Tibial nerve (tissue), 4 donors: ENCODE measurements at places on chromosomes 16 and 17. TPM values are rescaled to one million over a fixed set of nuclear protein-coding genes. Genes with fewer than 3 reads are reported as not detected.

GRCh38 chr16:1673424-1674151 lies 4.5 kb upstream of the JPT2 start:
- H3K27ac ChIP-seq = no peak overlapping the region
- H3K4me1 ChIP-seq = no peaks in the 10 kb centered on the region
- H3K36me3 ChIP-seq = no peaks in the 10 kb centered on the region
- no peak overlapping the region for H3K4me3 ChIP-seq
- no peaks in the 10 kb centered on the region for H3K27me3 ChIP-seq

GRCh38 chr16:82264756-82265155 lies 94.7 kb upstream of the MPHOSPH6 start:
- no peak for DNase-seq
- no peaks in the 10 kb centered on the region for H3K27me3 ChIP-seq
- no peaks in the 10 kb centered on the region for H3K36me3 ChIP-seq
- H3K4me3 ChIP-seq = no peak overlapping the region
- H3K27ac ChIP-seq = no peak overlapping the region

- no peaks in the 10 kb centered on the region for H3K27me3 ChIP-seq
- H3K27ac ChIP-seq = no peak overlapping the region
- no peak overlapping the region for H3K4me3 ChIP-seq
- no peaks in the 10 kb centered on the region for H3K4me1 ChIP-seq
- H3K36me3 ChIP-seq = no peaks in the 10 kb centered on the region
- DNase-seq = no peak
Observed at GRCh38 chr17:72075995-72076677, 44.7 kb upstream of the SOX9 start.

DNA sequence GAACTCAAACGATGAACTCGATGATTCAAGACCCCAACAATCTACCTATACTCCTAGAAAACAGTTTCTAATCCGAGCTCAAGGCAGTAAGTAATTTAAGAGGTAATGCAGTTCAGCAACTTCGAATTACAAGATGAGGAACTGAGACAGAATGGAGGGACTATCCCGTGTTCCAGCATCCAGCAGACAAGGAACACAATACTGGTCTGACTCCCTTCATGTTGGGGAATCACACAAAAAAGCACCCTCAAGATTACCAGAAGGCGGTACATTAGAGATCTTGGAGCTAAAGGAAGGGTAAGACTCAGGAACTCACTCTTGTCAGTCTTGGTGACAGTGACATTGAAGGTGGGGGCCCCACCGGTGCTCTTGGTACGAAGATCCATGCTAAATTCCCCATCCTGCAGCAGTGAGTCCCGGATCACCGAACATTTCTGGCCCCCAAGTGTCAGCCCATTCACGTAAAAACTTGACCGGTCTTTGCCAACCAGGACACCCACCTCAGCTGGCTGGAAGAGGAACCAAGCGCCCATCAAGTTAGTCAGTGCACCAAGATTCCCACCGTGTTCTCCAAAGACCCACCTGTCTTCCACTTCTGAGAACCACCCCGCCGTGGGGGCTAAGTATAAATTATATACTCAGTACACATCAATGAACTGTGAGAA lies 1.9 kb downstream of the PFN1 start:
- DNase-seq = no peak
- H3K4me3 ChIP-seq = peak overlapping the region; percentile 92
- no peaks in the 10 kb centered on the region for H3K36me3 ChIP-seq
- H3K27ac ChIP-seq = peak overlapping the region; percentile 96
- no peaks in the 10 kb centered on the region for H3K4me1 ChIP-seq
- no peaks in the 10 kb centered on the region for H3K27me3 ChIP-seq

- H3K27ac ChIP-seq = no peak overlapping the region
- no peaks in the 10 kb centered on the region for H3K4me1 ChIP-seq
- H3K4me3 ChIP-seq = no peak overlapping the region
Observed at GRCh38 chr17:79667746-79668145, 56.9 kb upstream of the RBFOX3 start.

GRCh38 chr17:67829331-67829730 lies 4.0 kb downstream of the BPTF start:
- H3K36me3 ChIP-seq = peaks cover 2% of the 10 kb centered on the region
- no peak for DNase-seq
- H3K4me1 ChIP-seq = peaks cover 45% of the 10 kb centered on the region
- no peaks in the 10 kb centered on the region for H3K27me3 ChIP-seq

DNA sequence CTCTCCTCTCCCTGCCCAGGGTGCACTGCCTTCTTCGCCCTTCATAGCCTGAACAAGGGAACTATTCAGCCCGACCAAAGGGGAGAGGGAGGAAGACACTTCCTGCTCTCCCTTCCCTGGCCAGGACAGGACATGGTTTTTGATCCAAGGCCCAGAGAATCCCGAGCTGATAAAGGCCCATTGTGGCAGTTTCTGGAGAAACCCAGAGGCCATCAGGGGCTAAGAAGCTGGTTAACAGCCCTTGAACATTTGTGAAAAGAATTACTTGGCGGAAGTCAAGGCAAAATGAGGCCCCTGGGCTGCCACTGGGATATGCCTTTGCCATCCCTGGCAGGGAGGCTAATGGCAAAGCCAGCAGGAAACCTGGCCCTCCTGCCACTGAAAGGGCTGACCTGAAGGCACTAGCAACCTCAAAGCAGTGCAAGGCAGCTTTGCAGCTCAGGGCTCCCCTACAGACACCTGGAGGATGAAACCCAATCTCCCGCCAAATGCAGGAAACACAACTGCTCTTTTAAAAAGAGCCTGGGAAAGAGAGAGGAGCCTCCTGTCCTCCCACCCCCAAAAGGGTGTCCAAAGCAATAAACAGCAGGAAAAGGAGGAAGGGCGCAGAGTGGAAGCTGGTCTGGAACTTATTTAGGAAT lies 12.6 kb downstream of the PHB1 start:
- no peaks in the 10 kb centered on the region for H3K4me1 ChIP-seq
- peak overlapping the region; percentile 78 for H3K27ac ChIP-seq

DNA sequence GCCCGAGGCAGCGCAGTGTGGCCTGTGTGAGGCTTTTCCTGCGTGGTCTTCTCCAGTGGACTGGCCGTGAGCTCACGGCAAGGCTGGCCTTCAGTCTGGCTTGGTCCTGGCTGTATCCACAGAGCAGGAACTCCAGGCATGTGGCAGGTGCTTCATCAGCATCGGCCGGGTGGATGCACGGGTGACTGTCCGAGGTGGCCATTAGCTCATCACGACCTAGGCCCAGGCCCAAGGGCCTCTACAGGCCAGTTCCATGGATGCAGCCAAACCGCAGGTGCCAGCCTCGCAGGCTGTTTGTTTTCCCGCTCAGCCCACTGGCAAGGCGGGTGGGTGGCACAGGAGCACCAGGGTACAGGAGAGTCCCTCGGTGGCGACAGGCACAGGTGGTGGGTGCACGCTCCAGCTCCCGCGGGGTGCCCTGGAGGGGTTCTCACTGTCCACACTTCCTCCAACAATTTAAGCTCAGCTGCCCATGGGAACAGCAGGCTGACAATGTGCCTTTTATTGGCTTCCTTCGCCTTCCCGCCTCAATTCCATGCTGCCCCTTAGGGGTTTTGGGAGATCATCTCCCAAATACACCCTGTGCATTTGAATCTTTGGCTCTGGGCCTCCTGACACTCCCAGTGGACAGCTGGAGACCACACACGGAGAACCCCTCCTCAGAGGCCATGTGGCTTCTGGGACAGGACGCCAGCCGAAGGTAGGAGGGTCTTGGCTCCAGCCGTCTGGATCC lies 33.0 kb downstream of the ENGASE start:
- no peaks in the 10 kb centered on the region for H3K4me1 ChIP-seq
- no peak for DNase-seq
- peaks cover 33% of the 10 kb centered on the region for H3K27me3 ChIP-seq
- H3K36me3 ChIP-seq = no peaks in the 10 kb centered on the region
- H3K27ac ChIP-seq = no peak overlapping the region
- no peak overlapping the region for H3K4me3 ChIP-seq

DNA sequence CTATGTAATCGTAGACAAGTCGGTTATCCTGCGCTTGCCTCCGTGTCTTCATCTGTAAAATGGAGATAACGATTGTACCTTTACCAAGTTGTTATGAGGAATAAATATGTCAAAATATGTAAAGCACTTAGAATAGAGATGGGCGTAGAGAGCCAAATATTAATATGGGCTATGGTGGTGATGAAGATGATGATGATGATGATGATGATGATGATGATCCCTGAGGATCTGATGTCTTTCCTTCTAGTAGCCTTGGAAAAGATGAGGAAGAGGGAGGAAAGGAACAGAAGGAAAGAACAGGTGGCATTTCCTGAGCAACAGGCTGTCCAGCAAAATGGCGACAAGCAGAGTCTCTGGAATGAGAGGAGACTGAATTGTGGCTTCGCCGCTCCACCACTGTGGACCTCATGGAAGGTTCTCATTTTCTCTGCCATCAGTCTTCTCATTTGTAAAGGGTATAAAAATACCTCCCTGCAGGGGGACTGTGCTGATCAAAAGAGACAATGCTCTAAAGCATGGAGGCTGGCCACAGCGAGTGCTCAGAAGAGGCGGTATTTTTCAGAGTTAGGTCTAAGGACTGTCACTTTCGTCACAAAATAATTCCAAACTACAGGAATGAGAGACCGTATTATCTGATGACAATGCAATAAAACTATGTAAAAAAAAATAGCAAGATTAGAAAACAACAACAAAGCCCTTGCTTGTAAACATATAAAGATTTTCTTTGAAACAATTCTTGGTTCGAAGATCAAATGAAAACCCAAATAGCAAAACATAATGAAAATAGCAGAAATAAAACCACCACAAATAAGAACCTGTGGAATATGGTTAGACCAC lies 17.2 kb upstream of the RCVRN start:
- DNase-seq = no peak
- no peak overlapping the region for H3K27ac ChIP-seq
- H3K4me1 ChIP-seq = peaks cover 5% of the 10 kb centered on the region
- H3K36me3 ChIP-seq = no peaks in the 10 kb centered on the region
- no peak overlapping the region for H3K4me3 ChIP-seq

- H3K27me3 ChIP-seq = no peaks in the 10 kb centered on the region
- H3K4me1 ChIP-seq = no peaks in the 10 kb centered on the region
- H3K36me3 ChIP-seq = peaks cover 2% of the 10 kb centered on the region
- H3K27ac ChIP-seq = no peak overlapping the region
- H3K4me3 ChIP-seq = no peak overlapping the region
- DNase-seq = no peak
Observed at GRCh38 chr16:2712546-2712945, 7.5 kb downstream of the PRSS27 start.

- H3K4me1 ChIP-seq = no peaks in the 10 kb centered on the region
- H3K4me3 ChIP-seq = no peak overlapping the region
- no peak for DNase-seq
- H3K36me3 ChIP-seq = no peaks in the 10 kb centered on the region
Observed at GRCh38 chr16:9139965-9140364, 48.5 kb downstream of the HAPSTR1 start.

DNA sequence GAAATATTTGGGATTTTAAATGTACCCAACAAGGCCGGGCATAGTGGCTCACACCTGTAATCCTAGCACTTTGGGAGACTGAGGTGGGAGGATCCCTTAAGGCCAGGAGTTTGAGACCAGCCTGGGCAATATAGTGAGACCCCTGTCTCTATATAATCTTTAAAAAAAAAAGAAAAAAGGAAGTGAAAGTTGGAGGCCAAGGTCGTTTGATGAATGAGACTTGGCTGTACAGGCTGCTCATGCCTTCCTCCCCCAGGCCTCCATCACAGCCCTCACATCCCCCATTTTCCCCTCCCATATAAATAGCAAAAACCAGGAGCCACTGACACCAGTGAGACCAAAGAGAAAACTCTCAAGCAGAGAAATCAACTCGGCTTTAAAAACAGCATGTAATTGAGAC lies 3.3 kb upstream of the CA7 start:
- H3K27ac ChIP-seq = no peak overlapping the region
- H3K4me3 ChIP-seq = no peak overlapping the region
- peaks cover 13% of the 10 kb centered on the region for H3K4me1 ChIP-seq
- H3K27me3 ChIP-seq = no peaks in the 10 kb centered on the region
- H3K36me3 ChIP-seq = no peaks in the 10 kb centered on the region
- no peak for DNase-seq

- no peaks in the 10 kb centered on the region for H3K27me3 ChIP-seq
- no peak overlapping the region for H3K27ac ChIP-seq
- no peak overlapping the region for H3K4me3 ChIP-seq
- DNase-seq = no peak
- H3K36me3 ChIP-seq = no peaks in the 10 kb centered on the region
- no peaks in the 10 kb centered on the region for H3K4me1 ChIP-seq
Observed at GRCh38 chr16:86261379-86261778, 248.9 kb upstream of the FOXF1 start.

GRCh38 chr16:57314161-57314785 lies 29.8 kb upstream of the PLLP start:
- no peak overlapping the region for H3K27ac ChIP-seq
- no peak for DNase-seq
- H3K36me3 ChIP-seq = no peaks in the 10 kb centered on the region
- no peaks in the 10 kb centered on the region for H3K4me1 ChIP-seq
- H3K27me3 ChIP-seq = no peaks in the 10 kb centered on the region

DNA sequence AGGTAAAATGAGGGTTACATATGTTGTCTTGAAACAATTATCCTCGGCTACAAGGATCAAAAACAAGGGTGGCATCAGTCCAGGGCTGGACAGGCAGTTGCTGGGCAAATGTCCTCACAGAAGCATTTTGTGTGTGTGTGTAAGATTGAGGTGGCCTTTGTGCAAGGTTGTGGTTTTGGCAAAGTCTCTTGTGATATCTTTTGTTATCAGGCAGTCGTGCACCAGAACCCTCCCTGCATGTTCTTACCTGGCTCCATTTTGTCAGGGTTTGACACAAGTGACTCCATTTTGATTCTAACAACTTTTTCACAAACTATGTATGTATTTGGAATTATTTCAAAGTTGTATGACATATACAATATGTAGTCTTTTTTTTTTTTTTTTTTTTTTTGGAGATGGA lies 20.0 kb downstream of the CHAD start:
- H3K36me3 ChIP-seq = no peaks in the 10 kb centered on the region
- H3K4me3 ChIP-seq = no peak overlapping the region
- H3K27ac ChIP-seq = no peak overlapping the region

- no peak for DNase-seq
- H3K4me1 ChIP-seq = no peaks in the 10 kb centered on the region
- no peak overlapping the region for H3K4me3 ChIP-seq
- no peaks in the 10 kb centered on the region for H3K36me3 ChIP-seq
Observed at GRCh38 chr16:55035029-55035428, 104.4 kb downstream of the IRX5 start.

DNA sequence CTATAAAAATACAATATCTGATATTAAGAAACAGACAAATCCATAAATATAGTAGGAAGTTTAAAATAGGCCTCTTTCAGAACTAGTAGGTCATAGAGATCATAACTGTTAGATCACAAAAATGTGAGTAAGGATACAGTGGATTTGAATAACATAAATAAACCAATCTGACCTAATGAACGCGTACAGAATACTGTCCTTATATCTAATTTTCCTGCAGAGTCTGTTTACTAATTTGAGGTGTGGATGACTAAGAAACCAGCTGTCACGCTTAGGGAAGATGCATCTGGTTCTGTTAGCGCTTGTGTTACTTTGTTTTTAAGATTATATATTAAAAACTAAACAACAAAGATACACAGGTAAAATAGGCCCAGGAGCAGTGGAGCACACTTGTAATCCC lies 14.8 kb downstream of the CPD start:
- DNase-seq = no peak
- no peaks in the 10 kb centered on the region for H3K27me3 ChIP-seq
- H3K27ac ChIP-seq = no peak overlapping the region
- H3K4me3 ChIP-seq = no peak overlapping the region
- H3K4me1 ChIP-seq = no peaks in the 10 kb centered on the region

GRCh38 chr17:19763416-19763815 lies 15.3 kb upstream of the ALDH3A1 start:
- no peak overlapping the region for H3K4me3 ChIP-seq
- no peak for DNase-seq
- H3K27me3 ChIP-seq = no peaks in the 10 kb centered on the region
- H3K27ac ChIP-seq = no peak overlapping the region

KRTAP1-1 gene
- not detected for total RNA-seq

TBC1D26 gene
- not detected for total RNA-seq
